Stimulated activated CD4-positive, alpha-beta T cell treated with anti-CD3 and anti-CD28 coated beads, Interleukin-2, amount 100 ng/mL, for 4 hours (primary cell): ENCODE measurements at places on chromosomes 2 and 18.

DNA sequence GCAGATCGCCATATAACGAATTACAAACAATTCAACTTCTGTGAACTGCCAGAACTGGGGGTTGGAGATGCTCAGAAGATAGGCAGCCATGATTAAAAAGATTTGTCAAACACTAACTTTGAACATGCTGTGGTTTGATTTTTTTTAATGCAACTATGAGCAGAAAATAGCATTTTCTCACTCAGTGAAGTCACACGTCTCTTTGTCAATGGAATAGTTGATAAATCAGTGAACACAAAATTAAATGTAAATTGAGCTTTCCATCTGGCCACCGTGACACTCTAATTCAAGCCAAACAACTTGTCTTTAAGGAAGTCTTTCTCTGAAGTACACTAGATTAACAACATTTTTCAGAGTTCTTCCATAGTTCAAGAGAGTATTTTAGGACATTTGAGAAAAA lies 228.6 kb upstream of the LINC00305 start:
- DNase-seq: no peak

GRCh38 chr18:11993264-11993916 lies 12.1 kb downstream of the IMPA2 start:
- DNase-seq: no peak

GRCh38 chr18:24189664-24190346 lies 50.9 kb downstream of the CABYR start:
- no peak for DNase-seq

GRCh38 chr2:195021711-195022507 lies 635.1 kb upstream of the SLC39A10 start:
- DNase-seq: no peak

DNA sequence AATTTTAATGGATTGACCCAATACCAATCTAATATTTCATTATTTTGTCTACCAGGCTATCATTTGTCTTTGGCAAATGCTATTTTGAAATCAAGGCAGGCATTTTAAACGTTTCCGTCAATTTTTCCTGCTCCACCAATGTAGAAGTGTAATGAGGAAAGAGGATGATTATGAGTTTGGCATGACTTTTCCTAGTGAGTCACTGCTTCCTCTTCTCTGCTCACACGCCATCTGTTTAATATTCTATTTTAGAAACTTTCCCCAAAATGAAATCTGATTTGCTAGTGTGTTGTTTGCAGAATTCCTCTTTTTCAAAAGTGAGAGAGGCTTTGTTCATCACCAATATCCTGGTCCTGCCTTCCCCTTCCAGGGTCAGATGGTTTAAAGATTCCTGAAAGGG lies 42.5 kb upstream of the PID1 start:
- DNase-seq: no peak

DNA sequence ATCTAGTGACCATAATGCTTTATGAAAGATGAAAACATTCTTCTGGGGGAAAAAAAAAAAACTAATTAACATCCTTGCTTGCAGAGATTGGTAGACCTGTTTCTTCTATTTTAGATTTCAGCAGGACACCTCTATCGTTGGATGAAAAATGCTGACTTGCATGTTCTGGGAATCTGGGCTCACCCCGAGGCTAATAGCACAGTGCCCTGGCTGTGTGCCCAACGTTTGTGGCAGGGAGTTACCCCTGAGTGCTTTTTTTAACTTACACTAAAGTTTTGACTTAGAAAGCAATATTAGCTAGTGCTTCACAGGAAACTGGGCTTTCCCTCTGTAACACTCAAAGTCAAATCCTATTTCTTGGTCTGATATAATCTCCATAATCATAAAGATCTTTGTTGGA lies 233.2 kb downstream of the SLC8A1 start:
- DNase-seq: no peak

- DNase-seq: peak; percentile 18
These were observed 681 bp upstream of the ROCK2 start for GRCh38 chr2:11344956-11345677.
